ENCODE measurements at places on chromosomes 7 and 10. TPM values are rescaled to one million over a fixed set of nuclear protein-coding genes. Genes with fewer than 3 reads are reported as not detected.

- no peak for DNase-seq
Observed at GRCh38 chr7:4233621-4234497, 448.2 kb upstream of the FOXK1 start.

DNA sequence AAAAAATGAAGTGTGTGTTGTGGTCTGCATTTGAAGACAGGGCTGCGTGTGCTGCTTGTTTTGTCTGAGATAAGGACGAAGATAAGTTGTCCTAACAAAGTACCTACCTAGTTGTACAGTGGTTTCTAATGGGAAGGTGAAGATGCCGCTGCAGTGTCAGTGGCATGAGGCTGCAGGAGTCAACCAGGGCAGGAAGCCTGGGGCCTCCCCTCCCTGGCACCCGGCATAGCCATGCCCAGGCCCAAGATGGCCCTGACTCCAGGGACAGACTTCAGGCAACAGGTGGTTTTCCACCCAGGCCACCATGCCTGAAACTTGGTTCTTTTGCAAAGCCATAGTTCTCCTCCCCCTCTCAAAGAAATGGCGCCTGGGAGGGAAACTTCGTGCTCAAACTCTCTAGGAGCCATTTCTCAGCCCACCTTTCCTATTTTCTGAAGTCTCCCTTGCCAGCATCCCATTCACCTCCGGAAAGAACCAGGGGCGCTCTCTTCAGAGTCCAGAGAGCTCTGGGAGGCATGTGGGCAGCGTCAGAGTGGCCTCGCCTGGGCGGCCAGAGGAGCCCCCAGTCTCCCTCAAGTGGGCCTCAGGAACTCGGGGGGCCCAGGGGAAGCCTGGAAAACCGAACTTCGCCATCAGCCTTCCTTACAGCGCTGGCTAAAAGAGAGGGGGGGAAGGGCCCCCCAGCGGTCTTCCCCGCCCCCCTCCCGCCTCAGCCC lies 2.1 kb upstream of the KAT6B start:
- DNase-seq: no peak

DNA sequence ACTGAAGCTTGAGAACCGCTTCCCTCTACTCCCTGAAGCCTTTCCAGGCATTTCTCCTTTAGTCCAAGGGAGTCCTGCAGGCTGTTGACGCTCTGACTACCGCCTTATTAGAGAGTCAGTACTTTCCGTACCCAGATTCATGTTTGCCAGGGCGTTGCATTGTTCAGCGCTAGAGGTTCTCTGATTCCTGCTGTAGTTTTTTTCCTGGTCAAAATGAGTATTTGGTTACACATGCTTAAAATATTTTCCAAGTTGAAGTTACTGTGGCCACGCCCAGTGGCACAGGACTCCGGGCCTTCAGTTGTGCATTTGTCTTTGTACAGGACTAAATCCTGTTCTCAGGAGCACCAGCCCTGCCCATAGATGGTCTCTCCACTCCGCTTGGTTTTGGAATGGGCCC lies 7.9 kb downstream of the MTURN start:
- DNase-seq: peak; percentile 42

DNA sequence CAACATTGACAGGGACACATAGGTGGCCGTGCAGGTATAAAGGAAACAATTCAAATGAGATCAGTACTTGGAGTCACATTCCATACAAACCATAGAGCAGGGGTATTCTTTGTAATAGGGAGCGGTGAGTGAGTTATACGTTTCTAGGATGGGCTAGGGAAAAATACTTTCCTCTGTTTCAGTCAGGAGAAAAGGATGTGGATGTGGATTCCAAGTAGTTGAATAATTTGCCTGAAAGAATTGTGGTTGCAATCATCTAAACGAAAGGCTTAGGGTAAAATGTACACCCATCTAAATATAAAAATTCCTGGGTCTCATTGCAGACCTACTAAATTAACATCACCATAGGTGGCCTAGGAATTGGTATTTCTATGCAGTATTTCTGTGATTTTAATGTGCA lies 270.7 kb upstream of the IGFBP3 start:
- DNase-seq: no peak

GRCh38 chr7:75916259-75916658 lies 1.3 kb downstream of the POR start:
- no peak for DNase-seq

DNA sequence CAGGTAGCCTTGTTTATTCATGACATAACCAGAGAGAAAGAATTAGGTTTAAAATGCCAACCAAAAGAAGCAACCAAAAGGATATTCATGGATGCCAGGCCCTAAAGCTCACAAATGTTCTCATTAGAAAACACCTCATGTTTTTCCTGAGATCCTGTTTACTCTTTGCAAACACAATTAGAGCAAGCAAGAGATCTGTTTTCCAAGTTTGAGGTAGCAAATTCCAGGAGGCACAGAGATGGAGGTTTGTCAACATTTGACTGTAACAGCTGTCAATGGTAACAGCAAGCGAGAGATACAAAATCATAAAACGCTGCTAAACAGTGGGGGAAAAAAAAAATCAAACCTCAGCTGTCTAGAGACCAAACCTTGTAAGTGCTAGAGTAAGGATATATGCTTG lies 182.2 kb downstream of the PLXDC2 start:
- DNase-seq: no peak

GRCh38 chr7:95907337-95907736 lies 135.0 kb downstream of the DYNC1I1 start:
- no peak for DNase-seq

GRCh38 chr10:132865171-132865631 lies 77.2 kb downstream of the CFAP46 start:
- no peak for DNase-seq

- no peak for DNase-seq
Observed at GRCh38 chr10:78914502-78915189, 154.1 kb upstream of the ZMIZ1 start.

DNA sequence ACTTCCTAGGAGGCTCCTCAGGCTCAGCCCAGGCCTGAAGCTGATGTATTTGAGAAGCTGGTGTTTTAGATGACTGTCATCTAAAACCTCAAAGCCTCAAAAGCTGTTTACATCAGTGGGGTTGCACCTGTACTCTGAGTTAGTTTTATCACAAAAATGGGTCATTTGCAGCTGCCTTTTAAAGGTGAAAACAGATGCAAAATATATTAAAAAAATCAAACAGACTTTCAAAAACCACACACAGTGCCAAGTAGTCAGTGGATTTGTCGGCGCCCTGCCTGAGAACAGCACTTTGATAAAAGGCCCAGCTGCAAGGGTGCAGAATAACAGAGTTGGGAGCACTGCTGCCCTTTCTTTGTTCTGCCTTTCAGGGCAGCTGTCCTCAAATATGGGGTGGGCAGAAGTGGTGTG lies 103.0 kb downstream of the VOPP1 start:
- no peak for DNase-seq

GRCh38 chr7:134660961-134661376 lies 14.3 kb downstream of the BPGM start:
- DNase-seq: no peak

- no peak for DNase-seq
Observed at GRCh38 chr10:132554991-132555647, 17.5 kb downstream of the INPP5A start.

- DNase-seq: no peak
Observed at GRCh38 chr7:130838738-130839137, 104.7 kb upstream of the KLF14 start.

- DNase-seq: no peak
Observed at GRCh38 chr7:150405584-150406311, 26.6 kb downstream of the ZNF775 start.

- DNase-seq: no peak
Observed at GRCh38 chr7:131354390-131354789, 26.7 kb downstream of the MKLN1 start.

DNA sequence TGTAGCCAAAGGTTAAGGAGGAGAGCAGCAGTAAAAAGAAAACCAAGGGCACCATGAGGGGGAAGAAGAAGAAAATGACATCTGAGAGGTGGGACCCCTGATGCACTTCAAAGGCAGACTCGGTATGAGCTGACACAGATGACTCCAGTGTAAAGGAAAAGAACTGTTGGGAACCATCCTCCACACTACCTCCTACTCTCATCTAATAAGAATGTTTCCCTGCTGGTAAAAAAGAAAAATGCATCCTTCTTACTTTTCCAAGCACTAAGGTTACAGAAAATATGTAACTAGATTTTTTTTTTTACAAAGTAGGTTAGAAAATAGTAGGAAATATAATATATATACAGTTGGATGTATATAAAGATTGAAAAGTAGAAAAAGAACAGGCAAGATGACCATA lies 16.9 kb downstream of the TAS2R41 start:
- DNase-seq: no peak

DNA sequence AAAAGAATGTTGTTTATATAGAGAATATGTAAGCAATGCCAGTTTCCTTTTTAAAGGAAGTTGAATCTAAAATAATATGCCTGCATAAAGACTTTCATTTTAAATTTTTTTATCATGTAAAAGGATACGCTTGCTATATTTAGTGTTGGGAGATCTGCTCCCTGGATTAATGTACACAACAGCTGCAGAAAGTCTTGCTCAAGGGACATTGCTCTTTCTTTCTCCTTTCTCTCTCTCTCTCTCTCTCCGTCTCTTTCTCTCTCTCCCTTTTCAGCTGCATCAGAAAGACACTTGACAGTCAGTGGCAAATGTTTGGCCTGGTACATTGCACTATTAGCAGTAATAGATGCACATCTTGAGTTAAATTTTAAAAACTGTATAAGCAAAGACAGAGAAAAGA lies 739 bp downstream of the MYPN start:
- DNase-seq: no peak

DNA sequence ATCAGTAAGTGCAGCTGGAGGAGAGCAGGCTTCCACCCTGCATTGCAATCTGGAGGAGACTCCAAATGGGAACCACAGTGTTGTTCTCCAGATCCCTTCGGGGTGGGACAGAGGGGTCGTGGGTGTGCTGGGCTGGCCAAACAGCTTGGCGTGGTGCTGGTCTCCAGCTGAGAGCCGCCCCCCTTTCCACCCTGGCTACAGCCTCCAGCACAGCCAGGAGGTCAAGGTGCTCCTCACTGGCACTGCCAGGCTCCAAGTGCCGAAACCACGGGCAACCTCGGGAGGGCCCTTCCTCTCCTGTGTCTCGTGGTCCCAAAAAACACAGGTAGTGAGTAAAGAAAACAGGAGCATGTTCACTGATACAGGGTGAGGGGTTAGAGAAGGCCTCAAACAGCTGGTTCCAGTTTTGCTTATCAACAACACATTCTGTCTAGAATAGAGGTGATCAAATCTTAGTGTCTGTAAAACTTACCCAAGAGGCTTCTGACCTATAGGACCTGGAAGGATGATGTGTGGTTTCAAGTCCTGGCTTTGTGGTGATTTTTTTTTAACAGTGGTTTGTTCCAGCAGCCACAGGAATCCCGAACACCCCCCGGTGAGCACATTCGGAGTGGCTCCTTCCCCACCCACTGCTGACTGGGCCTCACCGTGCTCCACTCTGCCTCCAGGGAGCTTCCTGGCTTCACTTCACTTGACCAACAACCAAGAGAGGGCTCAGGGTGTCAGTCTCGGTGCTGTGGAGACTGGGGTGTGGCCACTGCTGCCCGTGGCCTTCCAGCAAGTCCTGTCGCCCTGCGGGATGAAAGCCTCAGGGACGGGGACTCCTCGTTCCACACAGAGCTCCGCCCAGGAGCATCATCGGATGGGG lies 31.2 kb upstream of the EN2 start:
- DNase-seq: no peak

DNA sequence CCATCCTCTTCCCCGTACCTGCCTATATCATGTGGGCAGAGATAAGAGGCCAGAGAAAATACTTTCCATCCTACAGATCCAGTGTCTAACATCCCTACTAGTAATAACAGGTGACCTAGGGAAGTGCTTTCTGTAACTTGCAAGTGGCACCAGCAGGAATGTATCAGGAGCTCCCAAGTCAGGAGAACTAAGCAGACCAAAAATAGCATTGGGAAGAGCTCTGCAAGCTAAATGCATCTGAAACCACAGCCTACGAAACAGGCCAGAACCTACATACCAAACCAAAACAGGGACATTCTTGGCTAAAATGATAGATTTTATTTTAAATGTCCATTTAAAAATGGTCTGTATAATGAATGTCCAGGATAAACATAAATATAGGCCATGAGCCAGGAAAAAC lies 680.8 kb downstream of the PHTF2 start:
- DNase-seq: no peak

GRCh38 chr7:156196649-156197048 lies 384.4 kb upstream of the SHH start:
- DNase-seq: no peak

DNA sequence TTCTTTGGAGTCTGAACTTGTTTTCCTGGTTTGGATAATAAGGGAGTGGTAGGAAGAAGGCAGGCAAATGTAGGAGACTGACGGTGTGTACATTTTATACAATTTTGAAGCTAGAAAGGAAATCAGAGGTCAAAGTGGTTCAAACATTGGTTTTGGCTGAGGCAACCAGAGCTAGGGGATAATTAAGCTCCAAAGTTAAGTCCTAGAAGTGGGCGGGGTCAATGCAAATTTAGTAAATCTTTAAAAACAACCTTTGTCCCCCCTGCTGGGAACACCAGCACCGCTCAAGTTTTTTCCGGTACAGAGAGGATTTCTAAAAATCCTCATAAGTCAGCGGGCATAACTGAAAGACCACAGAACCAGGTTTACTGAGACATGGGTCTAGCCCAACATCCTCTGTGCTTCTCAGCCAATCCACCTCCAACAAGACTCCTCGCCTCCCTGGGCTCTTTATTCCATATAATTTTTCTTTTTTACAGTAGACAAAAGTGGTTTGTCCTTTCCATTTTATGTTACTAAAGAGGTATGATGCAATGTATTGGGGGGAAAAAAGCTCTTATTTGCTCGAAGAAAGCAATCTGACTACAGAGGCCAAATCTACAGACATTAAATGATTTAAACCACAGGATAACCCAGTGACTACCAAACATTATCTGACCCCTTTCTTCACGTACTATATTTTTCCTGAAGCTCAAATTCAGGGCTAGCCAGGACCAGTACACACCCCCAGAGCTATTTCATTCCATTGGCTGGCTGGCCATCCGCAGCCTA lies 1.6 kb downstream of the GLUD1 start:
- no peak for DNase-seq

DNA sequence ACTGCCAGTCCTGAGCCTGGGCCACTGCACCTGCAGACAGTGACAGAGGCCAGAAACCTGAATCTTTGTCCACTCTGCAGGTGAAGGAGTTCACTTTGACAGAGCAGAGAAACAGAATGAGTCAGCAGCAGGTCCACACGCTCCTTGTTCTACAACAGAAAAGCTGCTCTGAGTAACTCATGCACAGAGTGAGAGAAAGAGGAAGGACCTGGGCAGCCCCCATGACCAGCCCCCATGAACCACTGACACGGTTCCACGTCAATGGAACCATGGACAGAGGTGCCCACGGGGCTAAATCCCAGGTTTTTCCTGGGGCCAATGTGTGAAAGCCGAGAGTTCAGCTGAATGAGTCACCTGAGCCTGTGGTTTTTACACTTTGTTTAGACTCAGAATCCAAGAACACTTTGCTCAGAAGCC lies 40.8 kb upstream of the CTBP2 start:
- no peak for DNase-seq

CUZD1 gene
- 2.9 TPM for total RNA-seq

PRSS37 gene
- total RNA-seq: not detected

CALD1 gene
- 306 TPM for total RNA-seq
